ENCODE measurements at places on chromosomes 1 and 21.

GRCh38 chr1:117210386-117210785, 341 bp downstream of the VTCN1 start:
- H3K36me3 ChIP-seq: no peaks in the 10 kb centered on the region
- no peaks in the 10 kb centered on the region for H3K4me1 ChIP-seq
- no peak overlapping the region for H3K4me3 ChIP-seq
- no peak overlapping the region for H3K27ac ChIP-seq
- H3K27me3 ChIP-seq: no peaks in the 10 kb centered on the region
- DNase-seq: no peak

DNA sequence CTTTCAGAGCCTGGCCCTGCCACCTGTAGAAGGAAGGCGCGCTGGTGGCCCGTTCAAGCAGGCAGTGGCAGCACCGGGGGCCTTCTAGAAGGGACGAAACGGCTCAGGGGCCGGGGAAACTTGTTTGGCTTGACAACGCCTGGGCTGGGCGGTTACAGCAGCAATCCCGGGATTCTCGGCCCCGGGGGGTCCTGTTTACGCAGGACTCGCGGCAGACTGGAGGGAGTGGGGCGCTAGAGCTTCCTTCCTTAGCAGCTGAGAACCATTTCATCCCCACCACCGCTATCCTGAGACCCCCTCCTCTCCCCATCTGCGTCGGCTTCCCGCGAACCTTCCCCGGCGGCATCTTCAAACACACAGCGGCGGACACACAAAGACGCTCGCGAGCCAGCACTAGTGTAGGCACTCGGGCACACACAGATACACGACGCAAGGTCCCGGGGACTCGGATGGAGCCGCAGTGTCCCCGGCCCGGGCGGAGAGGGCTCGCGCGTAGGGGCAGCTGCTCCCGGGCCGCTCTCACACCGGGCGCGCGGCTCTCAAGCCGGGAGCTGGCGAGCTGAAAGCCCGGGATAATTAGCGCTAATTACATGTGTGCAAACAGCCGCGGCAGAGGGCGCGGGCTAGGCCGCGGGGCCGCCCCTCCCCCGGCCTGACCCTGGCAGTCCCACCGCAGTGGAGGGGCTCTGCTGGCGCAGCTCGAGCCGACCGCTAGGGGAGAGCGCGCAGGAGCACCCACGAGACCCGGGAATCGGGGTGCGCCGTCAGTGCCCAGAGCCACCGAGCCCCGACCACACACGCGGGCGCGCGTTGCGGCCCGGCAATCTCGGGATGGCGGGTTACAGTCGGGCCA, 271.4 kb downstream of the FOXD2 start:
- H3K27ac ChIP-seq: no peak overlapping the region
- peak overlapping the region; percentile 32 for H3K4me3 ChIP-seq
- peak; percentile 70 for DNase-seq
- no peaks in the 10 kb centered on the region for H3K36me3 ChIP-seq

GRCh38 chr1:112536561-112536960, 27.8 kb downstream of the WNT2B start:
- peak; percentile 54 for DNase-seq
- no peaks in the 10 kb centered on the region for H3K27me3 ChIP-seq
- peaks cover 7% of the 10 kb centered on the region for H3K36me3 ChIP-seq

- no peak for DNase-seq
- no peaks in the 10 kb centered on the region for H3K4me1 ChIP-seq
- no peaks in the 10 kb centered on the region for H3K27me3 ChIP-seq
- no peak overlapping the region for H3K27ac ChIP-seq
- H3K4me3 ChIP-seq: no peak overlapping the region
Measured at GRCh38 chr21:27722095-27722494, 755.2 kb upstream of the ADAMTS5 start.

DNA sequence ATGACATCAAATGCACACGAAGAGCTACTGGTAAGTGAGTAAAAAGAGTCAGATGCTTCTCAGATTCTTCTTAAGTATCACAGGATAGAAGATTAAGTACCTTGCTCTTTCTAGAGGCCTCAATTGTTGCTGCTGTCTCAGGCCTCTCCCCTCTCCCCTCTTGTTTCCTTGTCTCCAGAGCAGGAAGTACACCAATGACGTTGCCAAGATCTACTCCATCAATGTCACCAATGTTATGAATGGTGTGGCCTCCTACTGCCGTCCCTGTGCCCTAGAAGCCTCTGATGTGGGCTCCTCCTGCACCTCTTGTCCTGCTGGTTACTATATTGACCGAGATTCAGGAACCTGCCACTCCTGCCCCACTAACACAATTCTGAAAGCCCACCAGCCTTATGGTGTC, 21.3 kb upstream of the SARS1 start:
- DNase-seq: no peak
- no peak overlapping the region for H3K27ac ChIP-seq
- H3K4me1 ChIP-seq: no peaks in the 10 kb centered on the region
- no peaks in the 10 kb centered on the region for H3K27me3 ChIP-seq

GRCh38 chr1:168229893-168230292, 4.1 kb downstream of the SFT2D2 start:
- peaks cover 10% of the 10 kb centered on the region for H3K4me1 ChIP-seq
- peaks cover 40% of the 10 kb centered on the region for H3K36me3 ChIP-seq
- H3K4me3 ChIP-seq: no peak overlapping the region
- no peak for DNase-seq
- no peak overlapping the region for H3K27ac ChIP-seq

DNA sequence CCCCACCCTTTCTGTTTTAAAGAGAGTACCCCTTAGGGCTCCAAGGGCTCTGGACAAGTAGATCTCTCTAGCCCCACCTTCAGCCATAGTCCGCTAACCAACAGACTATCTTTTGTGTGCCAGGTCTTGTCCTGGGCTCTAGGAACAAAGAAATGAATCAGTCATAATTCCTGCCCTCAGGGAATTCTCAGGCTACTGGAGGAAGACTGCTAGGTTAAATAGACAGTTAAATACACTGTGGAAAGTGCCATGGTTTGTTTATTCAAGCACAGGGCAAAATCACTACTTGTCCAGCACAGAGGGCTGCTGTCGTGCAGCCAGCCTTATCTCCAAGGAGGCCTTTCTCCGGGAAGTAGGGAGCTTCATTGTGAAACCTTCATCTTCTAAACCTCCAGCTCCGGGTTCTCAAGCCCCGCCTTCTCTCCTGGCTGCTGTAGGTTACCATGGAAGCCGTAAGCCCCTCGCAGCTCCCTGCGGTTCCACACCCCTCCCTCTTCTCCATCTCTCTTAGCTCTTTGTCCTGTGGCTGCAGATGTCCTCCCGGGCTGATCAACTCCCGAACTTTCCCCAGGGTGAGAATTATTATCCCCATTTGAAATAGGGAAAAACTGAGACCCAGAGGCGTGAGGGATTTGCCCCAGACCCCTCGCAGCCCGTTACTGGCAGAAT, 29.8 kb downstream of the SHISAL2A start:
- no peak overlapping the region for H3K4me3 ChIP-seq
- H3K27me3 ChIP-seq: no peaks in the 10 kb centered on the region
- H3K27ac ChIP-seq: no peak overlapping the region
- no peaks in the 10 kb centered on the region for H3K36me3 ChIP-seq
- H3K4me1 ChIP-seq: peaks cover 19% of the 10 kb centered on the region

DNA sequence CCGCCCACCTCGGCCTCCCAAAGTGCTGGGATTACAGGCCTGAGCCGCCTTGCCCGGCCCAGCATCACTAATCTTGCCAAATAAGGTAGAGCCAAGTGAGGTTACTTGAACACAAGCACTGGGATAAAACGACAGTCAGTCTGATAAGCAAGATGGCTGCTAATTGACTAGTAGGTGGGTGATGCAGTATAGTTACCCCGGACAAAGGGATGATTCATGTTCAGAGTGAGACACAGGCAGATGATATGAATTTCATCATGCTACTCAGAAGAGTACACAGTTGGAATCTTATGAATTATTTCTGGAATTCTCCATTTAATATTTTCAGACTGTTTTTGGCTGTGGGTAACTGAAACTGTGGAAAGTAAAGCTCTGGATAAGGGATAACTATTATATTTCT, 178.4 kb downstream of the USP25 start:
- no peaks in the 10 kb centered on the region for H3K27me3 ChIP-seq
- no peak overlapping the region for H3K27ac ChIP-seq
- H3K36me3 ChIP-seq: no peaks in the 10 kb centered on the region
- no peak overlapping the region for H3K4me3 ChIP-seq
- no peak for DNase-seq

GRCh38 chr1:232988572-232989040, 38.2 kb downstream of the NTPCR start:
- H3K27ac ChIP-seq: no peak overlapping the region
- H3K36me3 ChIP-seq: no peaks in the 10 kb centered on the region
- peak; percentile 80 for DNase-seq
- no peak overlapping the region for H3K4me3 ChIP-seq
- peaks cover 4% of the 10 kb centered on the region for H3K4me1 ChIP-seq

DNA sequence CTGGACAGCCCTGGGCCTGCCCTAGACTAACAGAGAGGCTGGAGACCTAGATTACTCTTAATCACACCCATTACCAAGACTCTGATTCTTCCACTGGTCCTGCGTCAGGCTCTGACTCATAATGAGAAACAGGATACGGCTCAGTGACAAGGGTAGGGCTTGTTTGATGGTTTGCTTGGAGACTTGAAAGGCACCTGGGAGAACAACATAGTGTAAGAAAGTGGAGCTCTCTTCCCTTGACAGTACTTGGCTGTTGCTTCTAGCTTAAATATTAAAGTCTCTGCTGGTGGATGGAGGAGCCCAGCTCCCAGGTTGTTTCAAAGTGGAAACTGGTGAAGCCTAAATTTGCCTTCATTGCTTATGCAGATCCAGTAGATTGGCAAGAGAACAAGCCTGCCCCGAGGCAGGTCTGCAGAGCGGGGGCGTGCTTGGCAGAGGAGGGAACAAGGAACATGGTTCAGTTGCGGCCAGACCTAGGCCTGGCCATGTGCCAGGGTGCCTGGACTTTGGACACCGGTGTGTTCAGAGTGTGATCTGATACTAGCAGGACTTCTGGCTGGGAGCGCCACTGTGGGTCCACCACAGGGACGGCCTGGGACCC, 480.6 kb downstream of the CAMTA1 start:
- H3K27me3 ChIP-seq: no peaks in the 10 kb centered on the region
- H3K4me1 ChIP-seq: peaks cover 12% of the 10 kb centered on the region
- DNase-seq: peak; percentile 5
- H3K4me3 ChIP-seq: no peak overlapping the region
- H3K27ac ChIP-seq: no peak overlapping the region

GRCh38 chr1:77230051-77230450, 10.8 kb upstream of the PIGK start:
- H3K27me3 ChIP-seq: no peaks in the 10 kb centered on the region
- no peak overlapping the region for H3K4me3 ChIP-seq
- no peaks in the 10 kb centered on the region for H3K4me1 ChIP-seq
- H3K36me3 ChIP-seq: no peaks in the 10 kb centered on the region
- H3K27ac ChIP-seq: no peak overlapping the region

GRCh38 chr1:97744977-97745376, 175.9 kb downstream of the DPYD start:
- no peaks in the 10 kb centered on the region for H3K27me3 ChIP-seq
- no peak for DNase-seq
- H3K4me3 ChIP-seq: no peak overlapping the region
- no peaks in the 10 kb centered on the region for H3K36me3 ChIP-seq
- no peak overlapping the region for H3K27ac ChIP-seq

- H3K36me3 ChIP-seq: no peaks in the 10 kb centered on the region
- peaks cover 66% of the 10 kb centered on the region for H3K27me3 ChIP-seq
- no peak overlapping the region for H3K27ac ChIP-seq
- no peak for DNase-seq
- peaks cover 13% of the 10 kb centered on the region for H3K4me1 ChIP-seq
- H3K4me3 ChIP-seq: no peak overlapping the region
Measured at GRCh38 chr1:53686091-53686964, 52.6 kb downstream of the GLIS1 start.

- H3K27me3 ChIP-seq: no peaks in the 10 kb centered on the region
- H3K36me3 ChIP-seq: peaks cover 42% of the 10 kb centered on the region
- no peak within 1 kb of the TSS for H3K27ac ChIP-seq
- DNase-seq: no peak
Measured at GRCh38 chr1:75796376-75797272, at the start of gene MSH4. Gene MSH4 (plus strand): TSS chr1:75796882. CDS start chr1:75796986, 104 bp downstream.

- no peaks in the 10 kb centered on the region for H3K36me3 ChIP-seq
- peaks cover 11% of the 10 kb centered on the region for H3K4me1 ChIP-seq
- no peak overlapping the region for H3K27ac ChIP-seq
- H3K4me3 ChIP-seq: no peak overlapping the region
Measured at GRCh38 chr1:1175221-1176062, 1.8 kb downstream of the TTLL10 start.

DNA sequence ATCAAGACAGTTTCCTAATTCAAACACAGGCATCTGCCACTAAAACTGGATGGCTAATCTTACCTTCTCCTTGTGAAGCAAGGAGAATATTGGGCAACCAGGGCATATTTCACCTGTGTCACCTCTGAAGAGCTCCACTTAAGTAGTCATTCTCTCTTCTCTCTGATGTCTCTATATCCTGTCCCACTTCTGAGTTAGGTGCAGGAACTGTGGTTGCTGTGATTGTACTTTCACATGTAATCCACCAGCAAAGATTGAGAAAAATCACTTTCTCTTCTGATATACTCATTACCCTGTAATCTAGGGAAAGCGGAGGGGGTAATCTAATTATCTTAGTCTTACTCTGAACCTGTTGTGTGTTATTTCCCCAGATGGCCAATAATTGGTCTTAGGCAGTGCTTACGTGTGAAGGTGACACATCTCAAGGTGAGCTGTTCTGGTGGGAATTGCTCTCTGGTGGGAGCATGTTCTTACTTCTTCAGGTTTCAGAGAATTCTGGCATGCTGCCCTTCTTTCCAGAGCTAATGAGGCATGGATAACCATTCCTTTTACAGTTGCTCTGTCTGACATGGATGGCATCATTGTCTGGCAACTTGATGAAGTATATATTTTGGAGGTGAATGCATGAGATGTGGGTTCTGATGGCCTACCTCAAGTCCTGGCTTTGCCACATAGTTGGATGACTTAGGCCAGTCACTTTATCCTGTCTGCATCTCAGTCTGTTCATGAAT, 12.0 kb downstream of the XCL2 start:
- H3K27ac ChIP-seq: no peak overlapping the region
- no peaks in the 10 kb centered on the region for H3K36me3 ChIP-seq
- no peaks in the 10 kb centered on the region for H3K4me1 ChIP-seq
- DNase-seq: no peak

GRCh38 chr1:248288391-248288790, 10.6 kb upstream of the OR2T33 start:
- H3K4me3 ChIP-seq: no peak overlapping the region
- H3K4me1 ChIP-seq: no peaks in the 10 kb centered on the region
- DNase-seq: no peak

- DNase-seq: no peak
- no peak overlapping the region for H3K4me3 ChIP-seq
- H3K27ac ChIP-seq: no peak overlapping the region
- no peaks in the 10 kb centered on the region for H3K36me3 ChIP-seq
- H3K4me1 ChIP-seq: no peaks in the 10 kb centered on the region
- no peaks in the 10 kb centered on the region for H3K27me3 ChIP-seq
Measured at GRCh38 chr1:239112101-239112935, 274.1 kb upstream of the CHRM3 start.

- no peak overlapping the region for H3K4me3 ChIP-seq
- no peaks in the 10 kb centered on the region for H3K36me3 ChIP-seq
- H3K27me3 ChIP-seq: no peaks in the 10 kb centered on the region
- H3K27ac ChIP-seq: no peak overlapping the region
Measured at GRCh38 chr1:56330391-56331026, 248.9 kb downstream of the PLPP3 start.

Measured in muscle of leg (tissue), 16 donors.